ENCODE measurements at places on chromosomes 5 and 9.

DNA sequence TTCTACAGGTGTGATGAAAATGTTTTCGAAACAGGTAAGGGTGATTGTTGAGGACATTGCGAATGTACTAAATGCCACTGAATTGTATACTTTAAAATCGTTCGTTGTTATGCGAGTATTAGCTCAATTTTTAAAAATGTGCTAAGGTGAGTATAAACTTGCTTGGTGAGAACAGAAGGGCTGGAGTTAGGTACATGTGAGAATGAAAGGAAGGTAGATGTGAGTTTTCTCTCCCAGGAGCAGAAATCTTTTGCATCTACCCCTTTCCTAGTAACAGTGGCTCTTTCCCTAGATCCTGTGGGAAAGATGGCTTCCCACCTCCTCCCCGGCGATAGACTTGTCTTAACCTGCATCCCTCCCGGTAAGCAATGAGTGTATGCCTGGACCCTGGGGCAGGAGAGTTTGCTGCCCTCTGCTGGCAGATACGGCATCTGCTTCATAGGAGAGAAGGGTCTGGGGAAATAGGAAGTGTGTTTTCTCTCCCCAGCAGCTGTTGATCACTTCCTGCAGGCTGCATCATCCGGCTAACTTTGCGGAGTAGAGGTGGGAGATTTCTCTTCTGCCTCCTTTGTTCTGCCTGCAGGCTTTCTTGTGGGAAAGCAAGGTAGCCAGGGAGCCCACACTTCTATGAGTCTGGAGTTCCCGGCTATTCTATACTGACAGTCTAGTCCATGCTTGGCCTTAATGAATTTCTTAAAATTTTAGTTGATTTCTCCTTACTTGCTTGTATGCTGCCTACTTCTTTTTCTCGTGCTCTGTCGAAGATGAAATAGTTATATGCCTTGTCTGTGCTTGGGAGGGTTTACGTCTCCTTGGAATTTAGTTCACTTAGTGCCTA is 373.3 kb upstream of the SEMA6A start:
- DNase-seq, result peak; percentile 56

DNA sequence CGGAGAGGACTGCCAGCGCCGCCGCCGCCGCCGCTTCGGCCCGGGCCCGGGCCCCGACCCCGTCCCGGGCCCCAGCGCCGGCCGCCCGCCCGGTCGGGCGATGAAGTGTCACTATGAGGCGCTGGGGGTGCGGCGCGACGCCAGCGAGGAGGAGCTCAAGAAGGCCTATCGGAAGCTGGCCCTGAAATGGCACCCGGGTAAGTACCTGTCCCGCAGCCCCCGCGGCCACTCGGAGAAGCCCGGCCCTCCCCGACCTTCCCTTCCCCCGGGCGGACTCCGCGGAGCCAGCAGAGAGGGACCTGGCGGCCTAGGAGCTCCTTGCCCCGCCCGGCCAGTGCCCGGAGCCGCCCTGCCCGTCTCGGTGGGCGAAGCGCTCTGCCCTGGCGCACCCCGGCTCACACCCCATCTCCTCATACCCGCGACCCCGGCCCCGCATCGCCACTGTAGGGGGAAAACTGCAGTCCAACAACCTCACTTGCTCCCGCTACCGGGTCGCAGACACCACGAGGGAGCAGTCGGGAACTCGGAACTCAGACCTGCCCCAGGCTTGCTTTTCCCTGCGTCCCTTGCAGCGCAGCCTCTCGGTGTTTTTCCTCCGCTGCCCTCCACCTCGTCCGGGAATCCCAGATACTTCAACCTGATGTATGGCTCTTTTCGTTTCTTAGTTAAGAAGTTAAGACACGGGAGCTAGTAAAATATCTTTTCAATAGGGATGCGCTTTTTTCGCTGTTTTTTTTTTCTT is 532 bp downstream of the DNAJC21 start:
- peak; percentile 92 for DNase-seq

DNA sequence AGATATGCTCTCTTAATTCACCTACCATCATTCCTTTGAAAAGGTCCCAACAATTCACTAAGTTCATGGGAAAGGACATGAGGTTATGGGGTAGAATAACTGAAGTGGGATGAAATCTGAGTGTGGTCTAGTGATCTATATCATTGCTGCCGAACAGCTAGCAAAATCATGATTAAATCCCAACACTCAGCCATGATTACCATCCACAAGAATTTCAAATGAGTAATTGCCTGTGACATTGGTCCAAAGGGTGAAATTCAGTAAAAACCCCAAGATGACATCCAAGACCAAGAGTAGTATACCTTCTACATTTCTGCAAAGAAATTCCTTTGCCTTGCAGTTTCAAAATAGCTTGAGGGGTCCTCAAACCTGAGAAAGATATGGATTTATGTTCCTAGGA is 225.6 kb downstream of the SPOCK1 start:
- DNase-seq, result no peak

DNA sequence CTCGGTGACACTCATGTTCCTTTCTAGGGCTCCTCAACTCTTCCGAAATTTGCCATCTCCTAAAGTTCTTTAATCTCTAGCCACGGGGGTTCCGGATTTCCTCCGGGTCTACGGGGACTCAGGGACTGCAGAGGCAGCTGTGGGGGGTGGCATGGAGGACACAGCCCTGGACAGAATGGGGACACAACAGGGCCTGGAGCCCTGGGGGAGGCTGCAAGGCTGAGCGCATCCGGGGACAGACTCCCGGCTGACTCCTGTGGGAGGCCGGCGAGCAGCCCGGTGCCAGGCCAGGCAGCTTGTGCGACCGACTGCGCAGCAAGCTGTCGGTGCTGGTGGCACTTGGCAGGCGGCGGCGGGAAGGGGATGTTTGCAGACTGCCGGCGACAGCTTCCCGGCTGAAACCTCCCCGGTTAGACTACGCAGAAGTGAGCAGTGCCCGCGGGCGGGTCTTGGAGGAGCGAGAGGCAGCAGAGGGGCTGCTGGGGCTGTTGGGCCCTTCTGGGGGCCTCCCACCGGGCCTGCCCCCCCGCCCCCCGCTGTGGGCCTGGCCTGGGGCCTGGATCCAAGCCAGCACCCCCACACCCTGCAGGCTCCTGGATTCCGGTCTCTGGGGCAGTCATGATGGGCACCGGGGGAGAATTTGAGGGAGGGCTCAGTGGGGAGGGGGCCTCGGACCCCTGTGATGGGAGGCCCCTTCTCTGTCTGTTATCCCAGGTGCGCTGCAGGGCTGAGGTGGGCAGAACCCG is 28.7 kb upstream of the UBAC1 start:
- DNase-seq, result peak; percentile 35
